Suppressor macrophage (primary cell): ENCODE measurements at places on chromosomes 2 and 18.

- DNase-seq, result no peak
Observed at GRCh38 chr2:127713562-127713961, 12.3 kb downstream of the SFT2D3 start.

GRCh38 chr2:12928775-12929401 lies 212.2 kb downstream of the TRIB2 start:
- DNase-seq, result no peak

DNA sequence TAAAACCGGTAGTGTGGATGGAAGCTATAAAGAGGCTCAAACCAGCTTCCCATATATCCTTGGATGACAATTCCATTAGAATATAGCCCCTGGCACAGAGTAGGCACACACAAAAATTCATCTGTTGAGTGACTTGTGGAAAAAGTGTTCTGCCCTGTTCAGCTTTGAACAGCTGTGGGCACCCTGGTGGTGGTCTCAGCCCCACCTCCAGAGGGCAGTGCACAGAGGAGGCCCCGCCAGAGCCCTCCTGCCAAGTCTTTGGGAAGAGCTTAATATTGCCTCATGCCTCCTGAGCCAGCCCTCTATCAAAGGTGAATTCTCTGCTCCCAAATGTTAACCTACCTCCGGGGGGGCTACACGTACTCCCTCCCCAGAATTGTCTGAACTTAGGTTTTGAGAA lies 30.4 kb downstream of the EPAS1 start:
- no peak for DNase-seq

DNA sequence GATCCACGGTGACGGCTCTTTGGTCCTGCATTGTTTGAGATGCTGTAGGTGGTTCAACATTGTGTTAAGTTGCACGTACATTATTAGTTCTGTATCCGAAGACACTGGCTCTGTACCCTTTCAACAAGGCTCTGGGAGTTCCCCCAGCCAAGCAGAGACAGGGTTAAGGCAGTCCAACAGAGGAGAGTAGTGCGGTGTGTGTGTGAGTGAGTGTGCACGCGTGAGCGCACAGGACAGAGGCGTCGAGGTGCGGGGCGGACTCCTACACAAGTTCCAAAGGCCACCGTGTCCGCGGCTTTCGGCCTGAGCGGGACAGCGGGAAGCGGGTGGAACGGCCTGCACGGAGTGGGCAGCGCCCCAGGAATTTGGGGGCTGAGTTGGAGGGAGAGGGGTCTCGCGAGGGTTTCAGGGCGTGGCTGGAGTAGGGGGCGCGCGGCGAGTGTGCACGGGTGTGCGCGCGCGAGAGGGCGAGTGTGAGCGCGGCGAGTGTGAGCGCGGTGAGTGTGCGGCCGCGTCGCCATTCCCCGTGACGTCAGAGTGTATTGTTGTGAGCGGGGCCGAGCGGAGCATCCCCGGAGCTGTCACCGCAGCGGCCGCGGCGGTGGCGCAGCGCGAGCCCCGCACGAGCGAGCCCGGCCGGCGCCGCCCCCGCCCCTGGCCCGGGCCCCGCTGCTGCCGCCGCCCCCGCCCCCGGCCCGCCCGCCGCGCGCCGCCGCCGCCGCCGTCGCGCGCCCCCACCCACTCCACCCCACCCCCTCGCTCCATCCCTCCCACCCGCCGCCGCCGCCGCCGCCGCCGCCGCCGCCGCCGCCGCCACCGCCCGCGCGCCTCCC lies at the start of gene ASXL3:
ASXL3 (plus strand) TSS at position 535 of the 833 bp plus-strand sequence. CDS start 413 bp downstream, outside the sequence.
- DNase-seq, result no peak

- DNase-seq, result peak; percentile 81
Observed at GRCh38 chr2:215811409-215812345, 201.7 kb downstream of the MREG start.

DNA sequence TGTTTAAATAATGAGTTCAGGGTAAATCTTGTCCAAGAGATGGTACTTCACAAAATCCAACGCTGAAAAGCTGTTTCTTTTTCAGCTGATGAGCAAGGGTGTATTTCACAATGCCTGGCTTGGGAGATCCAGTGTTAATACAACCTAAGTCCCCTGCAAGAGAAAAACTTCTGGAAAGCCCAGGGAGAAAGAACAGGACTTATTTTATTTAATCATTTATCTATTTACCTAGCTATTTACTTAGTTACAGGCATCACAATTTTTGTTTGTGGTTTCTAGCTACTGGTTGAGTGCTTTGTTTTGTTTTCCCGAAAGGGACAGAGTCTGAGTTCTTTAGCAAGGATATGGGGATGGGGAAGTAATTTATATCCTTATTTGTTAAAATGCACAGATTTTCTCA lies 598.2 kb upstream of the SYT4 start:
- DNase-seq, result no peak

GRCh38 chr2:202327858-202328257 lies 48.3 kb upstream of the BMPR2 start:
- DNase-seq, result no peak

- no peak for DNase-seq
Observed at GRCh38 chr2:23445450-23445868, 60.5 kb downstream of the KLHL29 start.

GRCh38 chr2:3267869-3268704 lies 109.5 kb downstream of the EIPR1 start:
- no peak for DNase-seq

DNA sequence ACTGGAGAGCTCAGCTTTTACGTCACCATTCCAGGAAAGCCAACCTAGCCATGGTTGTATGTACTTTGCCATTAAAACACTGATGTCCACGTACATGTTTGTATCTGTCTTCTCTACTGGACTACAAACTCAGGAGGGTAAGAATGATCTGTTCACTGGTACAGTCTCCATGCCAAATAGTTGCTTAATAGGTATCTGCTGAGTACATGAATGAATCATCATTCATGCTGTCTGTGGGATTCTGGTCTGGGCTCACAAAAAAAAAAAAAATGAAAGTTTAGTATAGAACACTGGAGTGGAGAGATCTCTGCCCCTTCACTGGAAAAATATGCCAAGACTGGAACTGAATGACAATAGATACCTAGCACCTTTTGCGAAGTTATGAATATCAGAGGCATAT lies 102.6 kb upstream of the ITGA4 start:
- DNase-seq, result peak; percentile 75

- DNase-seq, result no peak
Observed at GRCh38 chr2:46655551-46656436, 176.4 kb downstream of the TMEM247 start.

DNA sequence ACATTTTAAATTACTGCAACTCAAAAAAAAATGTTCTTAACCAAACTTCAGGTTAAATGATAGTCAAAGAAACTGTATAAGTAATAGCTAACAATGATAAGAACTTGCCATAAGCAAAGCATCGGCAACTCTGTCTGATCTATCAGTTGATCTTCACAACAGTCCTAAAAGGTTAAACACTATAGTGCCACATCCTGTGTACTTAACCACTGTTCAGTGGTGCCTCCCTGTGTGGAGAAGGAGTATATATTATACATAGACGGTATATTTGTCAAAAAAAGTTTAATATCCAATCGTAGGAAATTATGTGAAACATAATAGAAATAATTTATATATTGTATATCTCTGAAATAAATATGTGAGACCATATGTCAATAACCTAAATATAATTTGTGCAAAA lies 13.0 kb downstream of the DTNA start:
- no peak for DNase-seq

GRCh38 chr2:11281186-11281585 lies 63.2 kb downstream of the ROCK2 start:
- no peak for DNase-seq

DNA sequence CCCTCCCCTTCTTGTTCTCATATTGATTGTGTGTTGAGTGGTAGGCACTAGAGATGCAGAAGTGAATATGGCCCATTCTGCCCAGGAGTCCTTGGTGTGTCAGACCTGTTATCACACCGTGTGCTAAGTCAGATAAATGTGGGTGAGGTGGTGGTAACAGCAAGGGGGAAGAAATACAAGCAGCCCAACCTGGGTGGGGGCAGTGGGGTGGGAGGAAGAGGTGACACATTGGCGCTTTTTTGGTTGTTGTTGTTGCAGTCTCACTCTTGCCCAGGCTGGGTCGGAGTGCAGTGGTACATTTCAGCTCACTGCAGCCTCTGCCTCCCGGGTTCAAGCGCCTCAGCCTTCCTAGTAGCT lies 12.8 kb downstream of the B3GNT2 start:
- DNase-seq, result no peak

DNA sequence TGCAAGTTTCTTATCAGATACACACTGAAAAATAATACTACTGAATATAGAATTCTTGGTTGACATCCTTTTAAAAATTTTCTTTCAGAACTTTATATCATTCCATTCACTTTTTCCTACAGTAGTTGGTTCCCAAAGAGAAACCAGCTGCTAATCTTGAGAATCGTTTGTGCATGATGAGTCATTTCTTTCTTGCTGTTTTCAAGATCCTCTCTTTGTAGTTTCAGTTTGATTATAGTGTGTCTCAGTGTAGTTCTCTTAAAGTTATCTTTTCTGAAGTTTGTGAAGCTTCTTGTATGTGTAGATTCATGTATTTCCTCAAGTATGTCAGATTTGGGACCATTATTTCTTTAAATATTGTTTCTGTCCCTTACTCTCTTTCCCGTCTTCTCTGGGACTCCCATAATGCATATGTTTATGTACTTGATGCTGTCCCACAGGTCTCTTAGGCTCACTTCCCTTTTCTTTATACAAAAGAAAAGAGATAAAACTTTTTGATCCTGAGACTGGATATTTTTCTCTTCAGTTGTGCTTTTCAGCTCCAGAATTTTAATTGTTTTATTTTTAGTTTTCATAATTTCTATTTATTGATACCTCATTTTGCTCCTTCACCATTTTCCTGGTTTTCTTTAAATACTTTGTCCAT lies 801.0 kb downstream of the TDRD15 start:
- DNase-seq, result no peak

DNA sequence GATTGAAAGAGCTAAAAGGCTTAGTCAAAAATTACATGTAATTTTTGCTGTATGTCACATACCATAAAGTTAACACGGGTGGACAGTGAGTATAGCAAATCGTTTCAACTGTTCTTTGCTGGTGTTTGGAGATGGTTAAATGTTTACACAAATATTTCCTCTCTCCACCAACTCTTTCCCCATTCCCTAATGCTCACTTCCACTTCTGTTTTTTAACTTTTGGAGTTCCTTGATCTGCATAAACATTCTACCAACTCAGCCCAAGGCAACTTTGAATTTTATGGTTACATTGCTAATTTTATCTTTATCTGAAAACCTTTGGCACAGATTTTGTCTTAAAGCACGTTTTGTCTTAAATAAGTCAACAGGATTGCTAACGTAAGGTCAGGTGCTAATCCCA lies 1.9 kb upstream of the SPOPL start:
- peak; percentile 69 for DNase-seq

DNA sequence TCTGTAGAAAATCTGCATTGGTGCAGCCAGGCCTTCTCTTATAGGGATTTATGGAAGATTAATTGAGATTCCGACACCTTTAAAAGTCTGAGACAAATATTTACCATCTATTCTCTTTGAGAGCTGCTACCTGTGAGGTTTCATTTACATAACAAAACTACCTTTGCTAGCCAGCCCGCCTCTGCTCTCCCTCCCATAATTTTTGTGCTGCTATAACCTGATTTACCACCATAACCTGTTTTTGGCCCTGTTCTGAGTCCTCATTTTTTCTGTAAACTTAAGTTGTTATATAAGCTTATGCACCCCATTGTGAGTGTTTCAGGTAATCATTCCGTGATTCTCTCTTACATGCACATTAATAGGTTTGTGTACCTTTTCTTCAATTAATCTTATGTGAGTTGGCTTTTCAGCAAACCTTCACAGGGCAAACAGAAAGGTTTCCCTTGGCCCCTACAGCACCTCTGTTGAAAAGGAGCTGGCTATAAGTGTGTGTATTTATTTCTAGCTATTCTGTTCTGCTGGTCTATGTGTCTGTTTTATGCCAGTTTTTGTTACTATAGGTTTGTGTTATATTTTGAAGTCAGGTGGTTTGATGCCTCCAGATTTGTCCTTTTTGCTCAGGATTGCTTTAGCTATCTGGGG lies 114.9 kb upstream of the XIRP2 start:
- DNase-seq, result no peak

DNA sequence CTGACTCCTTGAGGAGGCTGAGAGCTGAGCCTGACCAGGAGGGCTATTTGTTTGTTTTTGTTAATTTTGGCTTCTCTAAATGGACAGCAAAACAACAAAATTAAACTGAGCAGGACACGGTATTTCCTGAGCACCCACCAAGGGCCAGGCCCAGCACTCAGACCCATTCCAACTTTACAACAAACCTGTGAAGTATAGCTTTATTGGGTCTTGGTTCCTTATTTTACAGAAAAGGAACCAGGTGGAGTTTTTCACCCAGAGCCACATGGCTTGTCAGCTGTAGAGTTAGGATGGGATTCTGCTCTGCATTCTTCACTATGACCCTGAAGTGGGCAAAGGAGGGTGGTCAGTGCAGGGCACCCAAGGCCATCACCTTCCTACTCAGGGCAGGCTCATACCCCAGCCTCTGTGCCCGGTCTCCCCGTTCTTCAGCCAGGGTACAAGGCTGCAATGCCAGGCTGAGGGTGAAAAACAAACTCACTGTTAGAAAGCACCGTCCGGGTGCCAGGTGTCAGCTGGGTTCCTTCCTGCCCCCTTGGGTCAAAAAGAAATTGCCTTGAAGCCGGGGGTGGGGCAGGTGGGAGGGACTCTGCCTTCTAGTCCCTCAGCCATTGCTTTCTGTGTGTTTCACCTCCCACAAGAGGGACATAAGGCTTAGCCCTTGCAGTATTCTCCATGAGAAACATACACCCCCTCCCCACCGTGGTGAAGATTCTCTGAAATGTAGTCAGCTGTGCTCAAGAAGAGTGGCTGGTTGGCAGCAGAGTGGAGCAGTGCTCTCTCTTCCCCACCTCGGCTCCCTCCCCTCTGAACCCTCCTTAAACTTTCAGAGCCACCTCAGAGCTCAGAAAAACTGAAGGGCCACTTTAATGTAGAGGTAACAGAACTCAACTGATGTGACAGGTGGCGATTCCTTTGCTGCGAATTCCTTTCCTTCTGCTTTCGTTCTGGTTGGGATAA lies 2.2 kb downstream of the PSD4 start:
- DNase-seq, result no peak

- no peak for DNase-seq
Observed at GRCh38 chr2:109549016-109549590, 64.7 kb downstream of the SEPTIN10 start.

GRCh38 chr2:186995092-186995491 lies 146.1 kb upstream of the ZSWIM2 start:
- DNase-seq, result no peak

- DNase-seq, result no peak
Observed at GRCh38 chr18:2918761-2919550, 72.2 kb downstream of the EMILIN2 start.
